ENCODE measurements at places on chromosomes 6 and 20. TPM values are rescaled to one million over a fixed set of nuclear protein-coding genes. Genes with fewer than 3 reads are reported as not detected.

GRCh38 chr20:10171864-10172751 lies 46.5 kb upstream of the SNAP25 start:
- H3K27ac ChIP-seq: no peak overlapping the region
- peak; percentile 67 for DNase-seq
- H3K4me3 ChIP-seq: peak overlapping the region; percentile 81
- H3K36me3 ChIP-seq: peaks cover 4% of the 10 kb centered on the region
- H3K27me3 ChIP-seq: peaks cover 39% of the 10 kb centered on the region

Gene DOK5
- 0.99 TPM for total RNA-seq

DNA sequence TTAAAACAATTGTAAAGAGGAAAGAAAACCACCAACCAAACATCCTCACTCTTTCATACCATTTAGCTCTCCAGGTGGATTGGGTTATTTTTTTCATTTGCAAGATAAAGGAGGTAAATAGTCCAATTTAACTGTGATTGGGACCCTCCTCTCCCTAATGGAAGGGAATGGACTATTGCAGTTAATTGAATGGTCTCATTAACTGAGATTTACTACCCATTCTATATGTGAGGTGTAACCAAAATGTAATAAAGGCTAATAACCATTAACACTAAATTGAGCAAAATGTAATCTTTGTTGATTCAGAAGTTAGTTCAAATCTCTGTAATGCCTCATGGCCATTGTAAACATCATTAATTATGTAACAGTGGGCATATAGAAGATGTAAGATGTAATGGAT lies 105.0 kb downstream of the KLHL32 start:
- no peak overlapping the region for H3K4me3 ChIP-seq
- no peaks in the 10 kb centered on the region for H3K4me1 ChIP-seq
- no peaks in the 10 kb centered on the region for H3K27me3 ChIP-seq
- no peak for DNase-seq
- no peaks in the 10 kb centered on the region for H3K36me3 ChIP-seq

- no peak overlapping the region for H3K27ac ChIP-seq
- no peaks in the 10 kb centered on the region for H3K4me1 ChIP-seq
- DNase-seq: no peak
- no peaks in the 10 kb centered on the region for H3K27me3 ChIP-seq
- H3K4me3 ChIP-seq: no peak overlapping the region
- H3K36me3 ChIP-seq: no peaks in the 10 kb centered on the region
Observed at GRCh38 chr20:17637413-17637780, 44.6 kb downstream of the RRBP1 start.

Gene TREM2
- not detected for total RNA-seq

Gene FAM8A1
- total RNA-seq: 7.3 TPM

- no peak for DNase-seq
- H3K4me3 ChIP-seq: peak overlapping the region; percentile 71
- H3K27me3 ChIP-seq: no peaks in the 10 kb centered on the region
Observed at GRCh38 chr6:149393002-149393679, 6.9 kb upstream of the SUMO4 start.

DNA sequence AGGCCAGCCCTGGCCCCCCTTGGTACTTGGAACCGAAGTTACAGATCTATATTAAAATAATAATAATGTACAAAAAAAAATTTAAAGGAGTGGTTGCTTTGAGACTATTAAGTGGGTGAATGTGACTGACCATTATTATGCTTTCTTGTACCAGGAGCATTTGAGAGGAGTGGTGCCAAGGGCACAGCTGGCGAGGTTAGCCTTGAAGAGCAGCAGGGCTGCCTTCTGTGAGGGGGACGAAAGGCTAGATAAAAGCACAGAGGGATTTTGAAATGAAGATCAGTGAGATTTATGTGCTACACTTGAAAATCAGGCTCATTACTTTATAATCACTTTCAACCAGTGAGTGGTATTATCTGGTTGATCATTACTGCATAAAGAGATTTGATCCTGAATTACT lies 48.6 kb downstream of the FIG4 start:
- H3K27ac ChIP-seq: no peak overlapping the region
- H3K27me3 ChIP-seq: no peaks in the 10 kb centered on the region
- peaks cover 10% of the 10 kb centered on the region for H3K4me1 ChIP-seq
- peaks cover 8% of the 10 kb centered on the region for H3K36me3 ChIP-seq

Gene TMEM200A
- 0.67 TPM for total RNA-seq

Gene MTFR2
- total RNA-seq: 34.3 TPM

Gene CENPW
- total RNA-seq: 41.2 TPM
